Activated T-cell treated with anti-CD3 and anti-CD28 coated beads, Interleukin-2, amount 50 U/mL, for 1 hour (primary cell): ENCODE measurements at places on chromosomes 12 and 14.

DNA sequence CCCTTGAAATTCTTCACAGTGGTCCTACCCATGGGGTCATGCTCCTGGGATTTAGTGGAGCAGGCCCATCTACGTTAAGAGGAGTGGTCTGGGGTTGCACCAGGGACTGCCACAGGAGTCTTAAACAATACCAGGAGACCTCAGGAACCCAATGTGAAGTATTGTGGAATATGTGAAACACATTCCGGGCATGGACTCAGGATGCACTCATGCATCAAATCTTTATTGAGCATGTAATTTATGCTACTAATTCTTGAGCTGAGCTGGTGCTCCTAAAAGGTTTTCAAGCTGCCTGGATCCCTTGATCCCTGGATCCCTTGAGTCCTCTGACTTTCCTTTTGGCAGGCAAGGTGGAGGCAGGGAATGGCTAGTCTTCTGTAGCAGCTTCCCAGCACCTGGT is 8.8 kb downstream of the SERPINA10 start:
- no peak for DNase-seq

DNA sequence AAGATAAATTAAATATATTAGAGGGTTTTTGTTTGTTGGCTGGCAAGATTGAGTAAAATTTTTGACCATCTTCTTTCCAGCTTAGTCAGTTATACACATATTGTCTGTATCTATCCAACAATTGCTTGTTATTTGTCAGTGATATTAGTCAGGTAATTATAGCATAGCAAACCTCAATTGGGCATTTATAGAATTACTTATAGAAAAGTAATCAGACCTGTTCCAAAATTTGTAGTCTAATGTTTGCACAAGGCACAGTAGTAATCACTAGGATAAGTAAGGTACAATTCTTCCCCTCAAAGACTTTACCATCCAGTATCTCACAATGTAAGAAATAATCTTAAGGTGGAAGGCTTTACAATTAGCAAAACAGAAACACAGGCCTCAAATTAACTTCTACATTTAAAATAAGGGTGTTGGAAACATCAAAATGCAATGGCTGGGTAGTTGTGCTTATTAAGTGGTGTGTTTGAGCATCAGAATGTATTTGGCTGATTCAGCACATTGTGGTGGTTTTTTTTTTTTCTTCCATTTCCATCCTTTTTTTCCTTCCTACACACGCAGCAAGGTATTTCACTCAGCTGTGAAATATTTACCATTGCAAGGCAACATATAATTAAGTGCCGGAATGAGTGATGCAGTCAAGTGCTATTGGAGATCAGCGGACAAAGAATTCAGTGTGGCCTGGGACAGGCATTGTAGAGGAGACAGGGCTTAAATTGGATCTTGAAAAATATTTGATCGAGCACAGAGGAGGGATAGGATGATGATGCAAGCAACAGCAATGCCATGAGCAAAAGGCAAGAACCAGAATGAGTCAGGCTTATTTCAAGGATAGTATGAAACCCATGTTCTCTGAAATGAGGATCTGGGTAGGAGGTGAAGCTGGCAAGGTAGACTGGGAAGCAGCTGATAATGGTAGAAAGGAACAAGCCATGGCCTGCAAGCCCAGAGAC is 178.2 kb downstream of the AKAP6 start:
- DNase-seq = no peak

DNA sequence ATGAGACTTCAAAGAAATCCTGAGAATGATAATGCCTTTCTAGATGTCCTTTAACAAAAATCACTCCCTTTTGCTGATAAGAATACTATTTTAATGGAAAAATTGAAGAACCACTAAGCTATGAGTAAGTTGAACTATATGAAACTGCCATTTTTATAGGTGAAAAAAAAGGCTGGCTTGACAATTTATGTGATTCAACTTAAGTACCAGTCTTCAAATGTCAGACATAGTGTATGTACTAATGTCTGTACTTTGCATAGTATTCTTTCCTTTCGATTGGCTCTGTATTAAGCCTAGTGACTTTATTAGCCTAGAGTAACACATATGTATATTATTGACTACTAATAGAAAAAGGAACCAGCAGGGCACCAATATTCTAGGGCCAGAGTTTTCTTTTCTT is 11.9 kb downstream of the HEATR5A start:
- DNase-seq = no peak

- DNase-seq = no peak
Measured at GRCh38 chr12:11777962-11778361, 128.5 kb downstream of the ETV6 start.

DNA sequence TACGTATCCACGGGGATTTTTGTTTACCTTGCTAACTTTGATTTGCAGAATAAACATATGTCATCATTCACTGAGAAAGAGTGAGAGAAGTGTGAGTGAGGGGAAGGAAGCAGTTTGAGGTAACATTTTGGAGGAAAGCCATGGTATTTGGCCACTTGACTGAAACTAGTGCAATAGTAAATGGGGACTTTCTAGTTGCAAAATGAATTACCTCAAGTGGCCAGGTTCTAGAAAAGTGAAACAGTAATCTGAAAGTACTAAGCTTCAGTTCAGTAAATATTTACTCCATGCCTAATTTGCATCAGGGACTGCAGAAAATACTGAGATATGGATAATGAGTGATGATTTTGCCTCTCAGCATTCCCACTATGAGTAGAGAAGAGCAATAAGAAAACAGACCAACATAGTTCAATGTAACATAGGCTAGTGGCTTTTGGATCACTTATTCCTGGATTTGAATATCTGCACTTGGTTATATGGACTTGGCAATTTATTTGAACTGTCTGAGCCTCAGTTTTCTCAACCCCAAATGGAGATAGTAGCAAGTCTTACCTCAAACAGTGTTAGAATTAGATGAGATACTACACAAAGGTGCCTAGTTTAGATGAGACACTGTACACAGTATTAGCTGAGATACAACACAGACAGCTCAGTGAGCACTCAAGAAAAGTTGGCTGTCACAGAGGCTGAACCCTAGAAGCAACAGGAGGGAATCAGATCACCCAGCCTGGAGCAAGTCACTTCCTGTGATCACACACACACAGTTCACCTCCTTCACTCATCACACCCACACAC is 439.1 kb downstream of the NPAS3 start:
- DNase-seq = no peak

DNA sequence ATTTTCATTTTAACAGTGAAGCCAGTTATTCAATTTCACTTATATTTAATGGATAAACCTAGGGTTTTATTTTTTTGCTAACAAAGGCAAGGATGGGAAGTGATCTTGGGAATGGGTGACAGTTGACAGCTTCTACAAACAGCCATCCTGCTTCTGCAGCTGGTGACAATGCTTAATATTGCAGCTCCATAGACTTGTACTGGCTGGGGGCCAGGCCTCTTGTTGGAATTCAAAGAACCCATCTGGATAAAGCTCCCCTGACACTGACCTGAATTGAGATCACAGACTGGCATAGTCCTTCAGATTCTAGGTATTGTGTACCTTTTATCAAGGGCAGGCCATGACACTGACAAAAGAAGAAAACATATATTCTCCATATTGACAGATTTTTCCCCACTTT is 664.6 kb upstream of the FOXG1 start:
- no peak for DNase-seq
